ENCODE measurements at places on chromosomes 1 and 21.
A peak's percentile ranks its signal among the peaks of the same experiment; 100 is the strongest.

- no peak for DNase-seq
These were observed 11.0 kb upstream of the CDC42 start for GRCh38 chr1:22041505-22041904.

GRCh38 chr1:33098371-33098770 is 17.4 kb downstream of the AZIN2 start:
- DNase-seq, result no peak

- DNase-seq, result no peak
These were observed 2.7 kb downstream of the AKR7A2 start for GRCh38 chr1:19309123-19309813.

GRCh38 chr1:17922833-17923232 is 167.7 kb downstream of the ACTL8 start:
- peak; percentile 76 for DNase-seq

GRCh38 chr1:85607126-85607920 is 26.8 kb downstream of the CCN1 start:
- no peak for DNase-seq

Data from NCI-H446 (cell line).